ENCODE measurements at places on chromosomes 11 and 22.

DNA sequence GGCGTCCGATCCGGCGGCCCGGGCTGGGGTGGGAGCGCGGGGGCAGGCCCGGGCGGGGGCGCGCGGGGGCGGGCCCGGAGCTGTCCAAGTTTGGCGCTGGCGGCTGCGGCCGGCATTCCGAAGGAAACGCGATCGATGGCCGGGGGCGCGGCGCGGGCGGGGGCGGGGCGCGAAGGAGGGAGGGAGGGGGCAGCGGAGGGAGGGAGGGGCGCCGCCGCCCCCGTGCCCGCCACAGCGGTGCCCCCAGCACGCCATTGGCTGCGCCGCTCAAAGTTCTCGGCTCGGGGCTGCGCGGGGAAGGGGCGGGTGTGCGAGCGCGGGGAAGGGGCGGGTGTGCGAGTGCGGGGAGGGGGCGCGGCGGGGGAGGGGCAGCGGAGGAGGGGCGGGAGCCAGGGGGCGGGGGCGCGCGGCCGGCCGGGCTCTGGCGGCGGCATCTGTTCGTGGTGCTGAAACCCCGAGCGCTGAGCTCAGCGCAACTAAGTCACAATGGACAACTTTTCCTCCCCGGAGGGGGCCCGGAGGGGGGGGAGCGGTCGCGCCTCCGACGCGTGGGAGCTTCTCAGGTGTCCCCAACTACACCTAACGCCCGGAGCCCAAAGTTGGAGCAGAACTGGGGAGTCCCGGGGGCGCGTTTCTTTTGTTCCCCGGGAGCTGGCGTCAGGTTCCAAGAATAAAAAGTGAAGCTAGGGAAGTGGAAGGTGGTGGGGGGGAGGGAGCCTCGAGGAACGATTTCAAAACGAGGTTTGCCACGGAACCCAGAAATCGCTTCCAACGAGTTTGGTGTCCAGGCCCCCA is 2.2 kb downstream of the PHF21B start:
- DNase-seq: no peak

DNA sequence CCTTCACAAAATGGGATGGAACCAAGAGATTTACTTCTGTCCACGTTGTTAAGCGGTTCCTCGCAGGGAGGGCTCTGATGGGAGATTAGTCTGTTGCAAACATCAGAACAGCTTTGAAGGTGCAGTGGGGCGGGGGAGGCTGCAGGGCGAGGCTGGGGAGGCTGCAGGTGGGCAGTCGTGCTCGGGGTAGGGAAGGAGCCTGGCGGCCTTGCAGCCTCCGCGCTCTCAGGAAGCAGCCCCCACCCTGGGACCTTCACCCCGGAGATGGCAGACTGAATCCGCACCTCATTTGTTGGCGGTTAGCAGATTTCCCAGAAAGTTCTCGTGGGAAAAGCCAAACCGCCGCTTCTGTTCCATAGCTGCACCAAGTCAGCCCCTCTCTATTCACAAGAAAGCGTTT is 237.3 kb downstream of the BRD1 start:
- DNase-seq: no peak

GRCh38 chr11:112889446-112889845 is 71.8 kb upstream of the NCAM1 start:
- no peak for DNase-seq

GRCh38 chr11:111982019-111982464 is 43.2 kb upstream of the DLAT start:
- DNase-seq: no peak

GRCh38 chr11:87454241-87454640 is 416.5 kb downstream of the TMEM135 start:
- DNase-seq: no peak

DNA sequence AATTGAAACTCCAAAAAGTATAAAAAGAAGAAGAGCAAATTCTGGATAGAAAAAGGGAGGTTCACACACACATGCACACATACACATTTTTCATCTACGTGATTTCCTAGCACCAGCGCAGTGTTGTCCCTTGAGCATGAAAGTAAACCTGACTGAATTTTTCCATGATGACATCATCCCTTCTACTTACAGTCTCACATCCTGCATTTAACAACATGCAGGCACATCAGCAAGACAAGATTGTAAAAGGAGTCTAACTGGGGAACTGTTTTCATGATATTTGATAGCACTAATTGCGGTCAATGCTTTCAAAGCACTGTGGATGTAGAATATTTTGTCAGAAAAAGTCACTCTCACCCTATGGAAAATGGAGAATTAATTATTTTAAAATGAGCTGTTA is 36.6 kb downstream of the GAS2 start:
- DNase-seq: no peak

DNA sequence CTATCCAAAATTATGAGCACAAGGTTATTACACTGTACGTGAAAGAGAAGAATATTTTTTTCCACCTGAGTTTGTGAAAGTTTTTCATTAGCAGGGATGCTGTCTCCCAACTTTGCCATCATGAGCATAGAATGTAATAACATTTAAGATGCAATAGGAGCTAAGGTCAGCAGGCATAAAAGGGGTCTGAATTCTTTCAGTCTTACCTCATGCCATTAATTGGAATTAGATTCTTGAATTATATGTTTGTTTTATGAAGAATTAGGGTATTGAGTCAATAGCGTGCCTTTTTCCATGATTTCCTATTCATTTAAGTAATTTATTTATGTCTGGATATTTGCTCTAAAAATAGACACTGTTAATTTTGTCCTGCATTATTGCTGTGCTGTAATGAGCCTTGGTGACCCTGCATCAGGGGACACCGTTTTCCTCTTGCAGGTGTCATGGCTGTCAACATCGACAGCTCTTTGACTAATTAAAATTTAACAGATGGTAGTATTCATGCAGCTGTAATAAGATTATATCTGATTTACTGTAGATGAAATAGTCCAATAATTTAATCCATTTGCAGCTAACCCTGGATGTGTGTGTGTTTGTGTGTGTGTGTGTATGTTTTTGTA is 637.5 kb downstream of the NELL1 start:
- no peak for DNase-seq

- no peak for DNase-seq
Observed at GRCh38 chr11:15108592-15109130, 6.1 kb upstream of the INSC start.

GRCh38 chr11:101987370-101987769 is 59.9 kb upstream of the CFAP300 start:
- no peak for DNase-seq

DNA sequence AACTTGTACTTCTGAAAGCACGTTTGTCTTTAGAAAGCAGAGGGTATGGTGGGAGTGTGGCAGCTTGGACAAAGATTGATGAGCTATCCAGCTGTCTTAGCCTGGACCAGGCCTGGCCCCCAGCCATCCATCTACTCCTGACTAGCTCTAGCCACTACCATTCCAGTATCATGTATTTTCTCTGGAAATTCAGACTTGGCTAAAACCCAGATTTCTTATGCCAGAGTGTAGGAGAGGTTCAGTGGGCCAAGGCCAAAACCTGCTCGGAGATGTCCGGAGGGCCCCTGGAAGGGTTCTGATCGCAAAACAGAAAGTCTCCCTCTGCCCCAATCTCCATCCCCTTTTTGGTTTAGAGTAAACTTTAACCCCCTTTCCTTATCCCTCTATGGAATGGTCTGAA is 24.8 kb upstream of the MTCH2 start:
- DNase-seq: no peak

GRCh38 chr22:26763633-26764361 is 106.4 kb downstream of the MIAT start:
- peak; percentile 11 for DNase-seq

DNA sequence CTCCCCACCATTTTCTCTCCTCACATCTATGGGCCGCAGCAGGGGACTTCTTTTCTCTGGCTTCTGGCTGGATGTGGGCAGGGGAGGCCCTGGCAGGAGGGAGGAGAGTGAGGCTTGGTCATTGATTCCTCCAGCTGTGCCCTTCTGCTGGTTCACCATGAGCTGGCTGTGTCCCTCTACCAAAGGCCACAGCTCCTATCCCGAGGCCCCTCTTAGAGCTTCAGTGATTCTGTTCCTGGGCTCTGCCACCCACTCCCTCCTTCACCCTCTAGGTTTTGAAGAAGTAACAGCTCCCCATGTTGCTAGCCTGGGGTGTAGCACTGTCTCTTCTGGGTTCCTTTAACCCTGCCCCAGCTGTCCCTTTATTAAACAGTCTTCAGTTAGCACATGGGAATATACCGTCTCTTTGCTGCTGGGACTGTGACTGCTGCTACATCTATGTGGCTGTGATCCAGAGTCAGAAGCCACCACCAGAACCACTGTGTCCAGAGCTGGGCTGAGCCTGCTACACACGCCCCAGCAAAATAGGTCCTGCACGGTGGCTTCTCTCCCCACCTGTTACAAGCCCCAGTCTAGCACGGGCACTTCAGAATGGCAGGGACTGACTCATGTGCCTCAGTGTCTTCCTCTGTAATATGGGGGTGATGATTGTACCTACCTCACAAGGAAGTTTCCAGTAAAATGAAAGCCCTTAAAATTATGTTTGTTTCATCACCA is 578 bp upstream of the PARVG start:
- no peak for DNase-seq

- no peak for DNase-seq
Observed at GRCh38 chr11:71298016-71298550, 45.7 kb upstream of the SHANK2 start.

- DNase-seq: no peak
Observed at GRCh38 chr22:48431014-48431413, 1396.7 kb downstream of the BRD1 start.

GRCh38 chr11:44509296-44509695 is 56.2 kb upstream of the CD82 start:
- no peak for DNase-seq

GRCh38 chr11:96073536-96073935 is 149.6 kb upstream of the MTMR2 start:
- no peak for DNase-seq

- DNase-seq: no peak
Observed at GRCh38 chr11:113644605-113645004, 61.5 kb downstream of the TMPRSS5 start.

GRCh38 chr22:18013947-18014346 is 10.4 kb downstream of the MICAL3 start:
- no peak for DNase-seq

GRCh38 chr22:44154436-44154942 is 26.2 kb upstream of the PARVG start:
- peak; percentile 47 for DNase-seq

Data from AG09309 (cell line).